ENCODE measurements at places on chromosomes 3 and 15. TPM values are rescaled to one million over a fixed set of nuclear protein-coding genes. Genes with fewer than 3 reads are reported as not detected.

DNA sequence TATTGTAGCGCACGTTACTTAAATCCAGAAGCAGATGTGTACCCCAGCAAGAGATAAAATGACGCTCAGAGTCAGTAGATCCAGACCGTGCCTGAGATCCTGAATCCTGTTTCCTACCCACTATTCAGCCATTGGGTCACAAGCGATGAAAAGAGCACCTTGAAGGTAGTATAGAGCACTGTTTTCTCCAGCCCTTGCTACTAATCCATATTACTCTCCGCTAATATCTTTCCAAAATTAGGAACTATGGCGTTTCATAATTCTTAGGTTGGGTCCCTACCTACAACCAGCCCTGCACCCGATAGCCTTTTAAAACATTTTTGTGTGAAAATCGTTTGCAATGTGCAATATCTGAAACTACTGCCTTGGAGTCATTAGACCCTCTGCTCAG, 596 bp downstream of the BTD start:
- no peak for DNase-seq

Gene C3orf85
- not detected for total RNA-seq

Gene EXD1
- not detected for total RNA-seq

Gene MAP4
- 103 TPM for total RNA-seq

DNA sequence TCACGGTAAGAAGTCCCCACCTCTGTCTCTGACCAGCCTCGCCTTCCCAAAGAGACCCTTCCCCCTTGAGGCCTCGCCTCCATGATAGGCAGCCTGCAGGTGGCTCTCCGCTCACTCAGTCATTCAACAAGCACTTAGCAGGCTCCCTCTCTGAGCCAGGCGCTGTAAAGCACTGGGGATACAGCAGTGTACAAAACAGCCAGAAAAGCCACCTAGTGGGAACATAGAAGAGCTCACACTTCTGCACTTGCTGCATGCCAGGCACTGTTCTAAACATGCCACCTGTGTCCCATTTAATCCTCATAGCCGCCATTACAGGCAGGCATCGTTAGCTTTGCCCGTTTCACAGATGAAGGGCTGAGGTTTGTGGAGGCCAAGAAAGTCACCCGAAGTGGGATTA, 56.0 kb downstream of the SEMA3G start:
- DNase-seq = no peak

Gene GRM2
- total RNA-seq = 0.20 TPM

Gene ALPK3
- 0.16 TPM for total RNA-seq

DNA sequence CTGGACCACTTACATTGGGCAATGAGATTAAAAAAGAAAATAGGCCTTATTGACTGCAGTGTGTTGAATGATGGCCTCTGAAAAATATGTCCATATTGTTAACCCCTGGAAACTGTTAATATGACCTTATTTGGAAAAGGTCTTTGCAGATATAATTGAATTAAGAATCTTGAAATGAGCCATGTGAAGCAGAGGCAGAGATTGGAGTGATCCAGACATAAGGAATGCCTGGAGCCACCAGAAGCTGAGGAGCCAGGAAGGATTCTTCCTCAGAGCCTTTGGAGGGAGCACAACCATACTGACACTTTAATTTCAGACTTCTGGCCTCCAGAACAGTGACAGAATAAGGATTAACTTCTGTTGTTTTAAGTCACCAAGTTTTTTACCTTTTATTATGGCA, 510.4 kb upstream of the AGTR1 start:
- DNase-seq = no peak

Gene GOLGA8T
- total RNA-seq = not detected

- no peak for DNase-seq
Observed at GRCh38 chr3:124812291-124813265, 74.6 kb downstream of the ITGB5 start.

DNA sequence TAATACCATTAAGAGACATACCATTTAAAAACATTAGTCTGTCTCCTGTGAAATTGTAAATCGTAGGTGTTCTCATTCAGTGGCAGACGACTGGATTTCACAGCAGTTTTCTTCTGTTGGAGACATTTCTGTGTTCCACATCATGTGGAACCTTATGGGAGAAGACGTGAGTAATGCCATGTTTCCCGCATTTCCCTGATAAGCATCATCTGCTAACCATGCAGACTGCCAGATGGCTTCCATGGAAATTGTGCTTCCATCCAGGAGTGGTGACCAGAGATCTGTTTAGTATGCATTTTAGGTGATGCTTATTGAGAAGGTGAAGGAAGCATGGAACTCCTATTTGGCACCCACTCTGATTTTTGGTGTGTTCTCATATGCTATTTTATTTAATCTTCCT, 28.4 kb upstream of the ST3GAL6 start:
- DNase-seq = no peak

Gene TTBK2
- 11.9 TPM for total RNA-seq

DNA sequence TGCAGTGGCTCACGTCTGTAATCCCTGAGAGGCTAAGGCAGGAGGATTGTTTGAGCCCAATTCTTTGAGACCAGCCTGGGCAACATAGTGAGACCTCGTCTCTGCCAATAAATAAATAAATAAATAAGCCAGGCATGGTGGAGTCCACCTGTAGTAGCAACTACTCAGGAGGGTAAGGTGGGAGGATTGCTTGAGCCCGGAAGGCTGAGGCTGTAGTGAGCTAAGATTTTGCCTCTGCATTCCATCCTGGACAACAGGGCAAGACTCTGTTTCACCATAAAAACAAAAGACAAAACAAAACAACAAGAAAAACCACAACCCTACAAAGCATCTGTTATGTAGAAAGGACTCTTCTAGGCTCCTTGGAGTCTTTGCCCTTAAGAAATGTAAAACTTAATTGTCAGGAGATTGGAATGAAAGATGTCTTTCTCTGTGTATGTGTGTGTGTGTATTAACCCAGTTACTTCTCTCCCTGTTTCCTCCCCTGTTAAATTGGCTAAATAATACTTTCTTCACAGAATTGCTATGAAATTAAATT, 9.5 kb downstream of the NECTIN3 start:
- DNase-seq = no peak

DNA sequence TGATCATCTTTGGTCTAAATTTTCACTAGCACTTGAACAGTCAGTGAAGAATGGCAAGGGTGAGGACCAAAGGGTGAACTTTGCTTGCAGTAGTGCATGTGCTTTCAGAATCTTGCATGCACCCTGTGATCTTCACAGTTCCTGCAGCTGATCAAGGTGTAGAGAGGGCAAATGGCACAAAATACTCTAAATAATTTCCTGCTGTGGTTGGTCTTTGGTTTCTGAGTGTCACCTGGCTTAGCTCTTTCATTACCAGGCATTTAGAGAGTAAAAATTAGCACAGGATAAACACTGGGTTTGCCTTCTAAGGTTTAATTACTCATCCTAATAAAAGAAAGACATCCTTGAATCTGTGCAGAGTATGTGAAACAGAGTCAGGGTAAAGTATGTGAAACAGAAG, 11.4 kb downstream of the TIPARP start:
- DNase-seq = no peak

DNA sequence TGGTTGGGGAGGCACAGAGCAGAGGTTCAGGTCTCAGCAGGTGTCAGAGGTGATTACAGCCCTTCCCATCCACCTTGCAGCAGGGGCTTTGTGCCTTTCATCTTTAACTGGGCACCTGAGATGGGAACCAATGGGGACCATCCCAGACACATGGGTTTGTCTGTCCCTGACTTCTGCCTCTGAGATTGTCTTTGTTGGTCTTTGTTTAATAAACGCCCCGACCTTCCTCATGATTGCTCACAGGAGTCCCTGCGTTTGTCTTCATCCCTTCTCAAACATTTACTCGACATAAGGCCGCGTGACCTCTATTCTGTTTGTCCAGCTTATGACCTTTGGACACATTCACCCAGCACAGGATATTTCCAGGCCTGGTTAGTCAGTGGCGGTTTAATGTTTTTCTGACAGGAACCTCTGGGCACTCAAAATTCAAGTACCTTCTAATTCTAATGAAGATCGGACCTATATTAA, 5.9 kb downstream of the ZSCAN2 start:
- DNase-seq = no peak

Gene PIF1
- 50.0 TPM for total RNA-seq

DNA sequence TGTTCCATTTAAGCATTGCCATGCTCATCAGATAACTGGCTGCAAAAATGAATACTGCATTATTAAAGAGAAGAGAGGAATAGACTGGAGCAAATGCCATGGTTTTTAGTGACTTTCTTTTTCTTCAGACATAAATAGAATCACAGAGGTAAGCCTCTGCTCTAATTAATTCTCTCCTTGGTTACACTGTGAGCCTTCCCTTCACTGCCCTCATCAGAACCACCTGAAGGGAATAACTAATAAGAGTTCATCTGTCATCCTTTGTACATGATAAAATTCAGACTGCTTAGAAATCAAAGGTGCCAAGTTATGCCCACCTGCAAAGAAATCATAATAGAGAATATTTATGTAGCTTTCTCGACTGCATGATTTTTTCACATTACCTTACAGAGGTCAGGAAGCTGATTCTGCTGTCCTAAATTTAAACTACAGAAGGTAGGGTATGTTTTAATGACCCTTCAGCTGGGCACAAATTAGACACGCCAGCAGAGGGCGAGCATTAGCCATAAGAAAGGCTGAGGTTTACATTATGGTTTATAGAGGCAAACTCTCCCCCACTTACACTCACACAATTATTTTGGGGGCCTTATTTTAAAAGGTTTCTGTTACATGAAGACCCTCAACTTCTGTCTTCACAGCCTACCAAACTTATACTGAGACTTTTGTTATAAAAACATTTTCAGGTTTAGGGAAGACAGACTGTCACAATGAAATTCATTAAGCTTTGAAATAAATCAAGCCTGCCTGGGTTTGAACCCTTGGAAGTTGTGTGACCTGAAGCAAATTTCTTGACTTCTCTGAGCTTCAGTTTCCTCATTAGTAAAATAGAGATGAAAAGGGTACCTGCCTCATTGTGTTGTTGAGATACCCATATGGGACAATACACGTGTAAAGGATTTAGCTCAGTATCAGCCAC, 15.3 kb upstream of the UNC13C start:
- DNase-seq = peak; percentile 55

- peak; percentile 30 for DNase-seq
Observed at GRCh38 chr3:23203708-23204330, 692 bp downstream of the UBE2E2 start.

GRCh38 chr3:39344746-39345344, 15.3 kb downstream of the CCR8 start:
- DNase-seq = no peak

Gene UROC1
- total RNA-seq = not detected

DNA sequence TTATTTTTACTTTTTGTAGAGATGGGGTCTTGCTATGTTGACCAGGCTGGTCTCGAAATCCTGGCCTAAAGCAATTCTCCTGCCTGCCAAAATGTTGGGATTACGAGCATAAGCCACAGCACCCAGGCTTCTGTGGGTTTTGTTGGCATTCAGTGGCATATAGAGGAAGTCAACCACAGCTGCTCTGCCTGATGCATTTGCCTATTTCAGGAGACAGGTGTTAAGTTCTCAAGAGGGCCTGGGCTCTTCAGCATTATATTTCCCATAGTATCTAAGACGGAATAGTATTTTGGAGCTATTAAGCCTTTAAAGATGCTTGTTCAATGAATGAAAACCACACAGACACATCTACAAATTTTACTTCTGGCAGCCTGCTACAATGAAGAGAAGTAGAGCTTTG, 73.5 kb upstream of the CSPG5 start:
- DNase-seq = no peak

GRCh38 chr3:189365609-189366564, 194.1 kb downstream of the TPRG1 start:
- DNase-seq = no peak

Gene BCL2A1
- 47.1 TPM for total RNA-seq

- no peak for DNase-seq
Observed at GRCh38 chr3:151871639-151872468, 1.6 kb upstream of the SUCNR1 start.

- DNase-seq = no peak
Observed at GRCh38 chr3:71857956-71858355, 73.0 kb upstream of the PROK2 start.

DNA sequence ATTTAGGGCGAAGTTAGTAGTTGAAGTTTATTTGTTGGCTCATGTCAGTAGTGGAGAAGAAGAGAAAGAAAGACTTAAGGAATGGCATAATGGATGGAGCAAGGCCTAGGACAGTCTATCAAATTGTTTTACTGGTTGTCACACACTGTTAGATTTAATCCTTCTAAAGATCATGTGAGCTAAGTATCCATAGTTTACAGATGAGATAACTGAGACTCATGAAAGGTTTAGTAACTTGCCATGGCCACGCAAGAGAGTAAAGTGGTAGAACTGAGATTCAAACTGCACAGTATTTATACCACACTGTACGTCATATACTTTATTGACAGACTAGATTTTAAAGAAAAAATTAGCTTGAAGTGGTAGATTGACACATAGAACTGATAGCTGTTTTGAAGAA, 11.4 kb downstream of the SPRED1 start:
- no peak for DNase-seq

- no peak for DNase-seq
Observed at GRCh38 chr3:27708250-27708649, 13.9 kb downstream of the EOMES start.

DNA sequence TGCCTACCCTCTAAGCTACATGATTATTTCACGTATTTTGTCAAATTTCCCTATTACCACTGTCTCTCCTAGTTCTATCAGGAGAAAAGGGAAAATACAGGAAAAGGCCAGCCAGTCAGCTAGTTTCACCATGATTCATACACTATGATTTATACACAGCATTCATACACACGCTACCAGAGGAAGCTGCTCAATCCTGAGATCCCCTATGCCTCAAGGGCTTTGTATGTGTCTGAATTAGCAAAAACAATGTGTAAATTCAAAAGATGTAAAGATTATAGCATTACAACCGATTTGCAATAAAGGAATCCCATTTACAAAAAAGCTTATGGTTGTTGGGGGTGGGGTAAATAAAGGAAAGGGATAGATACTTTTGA, 3.1 kb upstream of the ACKR4 start:
- DNase-seq = no peak

Gene TM4SF18
- total RNA-seq = not detected

DNA sequence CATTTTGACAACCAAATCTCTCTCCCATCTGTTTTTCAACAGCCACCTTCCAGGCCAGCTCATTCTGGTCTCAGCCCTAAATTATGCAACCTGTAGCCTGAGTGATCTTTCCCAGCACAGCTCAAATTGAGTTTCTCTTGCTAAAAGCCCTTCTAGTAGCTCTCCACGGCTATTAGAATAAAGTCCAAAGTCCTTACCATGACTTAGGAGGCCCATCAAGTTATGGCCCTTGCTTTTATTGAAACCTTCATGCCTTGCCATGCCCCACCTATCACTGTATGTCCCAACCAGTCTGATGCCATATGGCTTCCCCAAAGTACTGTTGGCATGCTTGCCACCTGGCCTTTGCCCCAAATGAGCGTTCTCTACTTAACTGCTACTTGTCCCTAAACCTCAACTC, 303.5 kb upstream of the GADL1 start:
- DNase-seq = no peak

Data from activated CD8-positive, alpha-beta T cell treated with anti-CD3 and anti-CD28 coated beads for 36 hours (primary cell).